ENCODE measurements at places on chromosomes 13 and 19.

- no peak for DNase-seq
These were observed 5.6 kb downstream of the ICAM5 start for GRCh38 chr19:10295305-10295846.

- no peak for DNase-seq
These were observed 1033.6 kb downstream of the SLITRK5 start for GRCh38 chr13:88704600-88705275.

- DNase-seq: no peak
These were observed 934.3 kb downstream of the DIAPH3 start for GRCh38 chr13:59229401-59229800.

- no peak for DNase-seq
These were observed 67.2 kb upstream of the GPR183 start for GRCh38 chr13:99374169-99374991.

GRCh38 chr19:58364146-58364545 is 1.6 kb upstream of the ZNF497 start:
- DNase-seq: no peak

DNA sequence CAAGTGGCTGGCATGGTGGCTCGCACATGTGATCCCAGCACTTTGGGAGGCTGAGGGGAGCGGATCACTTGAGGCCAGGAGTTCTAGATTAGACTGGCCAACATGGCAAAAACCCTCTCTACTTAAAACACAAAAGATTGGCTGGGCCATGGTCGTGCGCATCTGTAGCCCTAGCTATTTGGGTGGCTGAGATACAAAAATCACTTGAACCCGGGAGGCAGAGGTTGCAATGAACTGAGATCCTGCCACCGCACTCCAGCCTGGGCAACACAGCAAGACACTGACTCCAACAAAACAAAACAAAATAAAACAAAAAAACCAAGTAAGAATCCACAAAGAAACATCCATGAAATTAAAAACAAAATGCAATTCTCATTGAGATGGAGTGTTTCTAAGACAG is 630.6 kb downstream of the UQCRFS1 start:
- DNase-seq: no peak

DNA sequence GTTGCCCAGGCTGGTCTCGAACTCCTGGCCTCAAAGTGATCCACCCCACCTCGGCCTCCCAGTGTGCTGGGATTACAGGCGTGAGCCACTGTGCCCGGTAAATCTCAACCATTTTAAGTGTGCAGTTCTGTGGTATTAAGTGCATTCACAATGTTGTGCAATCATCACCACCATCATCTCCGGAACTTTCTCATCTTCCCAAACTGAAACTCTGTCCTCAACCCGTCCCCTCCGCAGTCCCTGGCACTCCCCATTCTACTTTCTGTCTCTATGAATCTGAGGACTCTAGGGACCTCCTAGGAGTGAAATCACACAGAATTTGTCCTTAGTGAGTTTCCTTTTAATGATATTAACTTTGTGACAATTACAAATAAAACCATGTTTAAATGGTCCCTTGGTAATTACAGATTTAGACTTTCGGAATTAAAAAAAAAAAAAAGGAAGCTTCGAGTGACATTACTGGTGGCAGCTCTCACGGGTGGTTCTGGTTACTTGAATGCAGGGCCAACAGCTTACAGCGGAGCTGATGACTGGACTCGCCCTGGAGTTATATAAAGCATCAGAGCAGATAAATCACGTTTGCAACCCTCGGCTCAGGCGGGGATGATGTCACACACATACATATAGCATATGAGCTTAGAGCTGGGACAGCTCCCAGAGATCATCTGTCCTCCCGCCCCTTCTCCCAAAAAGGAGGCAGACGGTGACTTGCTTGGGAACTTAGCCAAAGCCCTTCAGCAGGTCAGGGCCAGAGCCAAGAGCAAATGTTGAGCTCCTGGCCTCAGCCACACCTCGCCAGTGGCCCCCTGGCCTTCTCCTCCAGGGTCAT is 89.8 kb downstream of the ZNF557 start:
- no peak for DNase-seq

- DNase-seq: no peak
These were observed 511.5 kb downstream of the UQCRFS1 start for GRCh38 chr19:28701491-28701890.

- no peak for DNase-seq
These were observed 28.4 kb downstream of the KDM4B start for GRCh38 chr19:4997297-4997696.

- DNase-seq: no peak
These were observed 3.1 kb downstream of the XRCC1 start for GRCh38 chr19:43572171-43572588.

DNA sequence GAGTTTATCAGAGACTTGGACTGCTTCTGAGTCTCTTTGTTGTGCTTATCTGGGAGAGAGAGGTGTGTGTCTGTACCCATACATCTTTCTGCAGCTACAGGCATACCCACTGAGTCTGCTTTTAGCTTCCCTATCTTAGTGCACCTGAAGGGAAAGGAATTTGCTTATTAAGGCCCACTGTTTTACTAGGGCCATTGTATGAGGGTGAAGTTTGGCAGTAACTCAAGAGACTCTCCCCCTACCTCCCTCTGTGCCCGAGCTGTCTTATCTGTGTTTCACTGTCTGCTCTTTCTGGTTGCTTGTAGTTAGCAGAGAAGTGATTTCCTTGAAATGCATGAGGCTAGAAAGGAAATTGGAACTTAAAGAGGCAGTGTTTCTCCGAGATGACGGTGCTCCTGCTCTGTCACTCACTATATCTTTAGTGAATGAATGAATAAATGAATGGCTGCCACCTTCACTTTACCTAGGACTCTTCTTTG is 678 bp upstream of the CD33 start:
- DNase-seq: no peak

DNA sequence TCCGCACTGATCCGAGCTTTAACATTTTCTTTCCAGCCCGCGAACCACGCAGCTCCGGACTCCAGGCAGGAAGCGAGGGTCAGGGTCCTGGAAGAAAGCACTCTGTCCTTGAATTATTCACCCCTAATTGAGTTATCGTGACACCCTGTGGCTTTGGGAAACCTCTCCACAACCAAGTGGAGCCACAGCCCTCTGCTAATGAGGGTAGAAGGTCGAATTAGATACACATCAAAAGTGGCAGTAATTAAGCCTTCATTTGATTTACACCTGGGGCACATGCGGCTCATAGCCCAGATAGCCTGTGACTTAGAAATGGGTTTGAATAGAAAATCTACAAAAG is 15.9 kb upstream of the RNF17 start:
- no peak for DNase-seq

- no peak for DNase-seq
These were observed 20.9 kb downstream of the MAP2K2 start for GRCh38 chr19:4103080-4103433.

- no peak for DNase-seq
These were observed 117.7 kb downstream of the LHFPL6 start for GRCh38 chr13:39485314-39485700.

DNA sequence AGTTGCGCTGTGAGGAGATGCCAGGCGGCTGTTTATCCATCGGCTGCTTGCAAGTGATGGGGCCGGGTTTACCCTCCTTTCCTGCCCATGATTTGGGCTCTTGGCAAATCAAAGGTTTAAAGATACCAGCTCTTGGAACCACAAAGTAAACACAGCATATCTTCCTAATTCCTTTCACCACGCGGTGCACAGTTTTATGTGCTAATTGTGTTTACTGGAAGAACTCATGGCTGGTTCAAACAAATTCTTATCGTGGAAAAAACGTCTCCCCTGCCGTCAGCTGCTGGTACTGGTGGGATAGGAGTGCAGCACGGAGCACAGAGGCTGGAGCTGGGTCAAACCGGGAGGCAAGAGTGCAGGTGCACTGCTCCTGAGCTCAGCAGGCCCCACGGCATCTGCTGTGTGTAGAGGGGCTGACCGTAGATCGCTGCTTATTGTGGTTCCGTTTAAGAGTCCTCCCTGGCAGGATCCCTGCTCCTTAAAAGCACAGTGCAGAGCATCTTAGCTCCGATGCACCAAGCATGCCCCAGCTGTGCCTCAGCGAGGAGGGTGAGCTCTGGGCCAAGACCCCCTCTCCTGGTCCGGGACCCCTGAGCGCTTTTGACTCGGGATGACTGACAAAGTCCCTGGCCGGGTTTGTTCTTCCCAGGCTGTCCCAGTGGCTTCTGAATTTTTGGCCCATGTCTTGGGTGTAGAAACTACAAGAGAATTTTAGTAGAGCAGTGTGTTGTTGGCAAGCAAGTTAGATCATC is 51.3 kb upstream of the GAS6 start:
- no peak for DNase-seq

DNA sequence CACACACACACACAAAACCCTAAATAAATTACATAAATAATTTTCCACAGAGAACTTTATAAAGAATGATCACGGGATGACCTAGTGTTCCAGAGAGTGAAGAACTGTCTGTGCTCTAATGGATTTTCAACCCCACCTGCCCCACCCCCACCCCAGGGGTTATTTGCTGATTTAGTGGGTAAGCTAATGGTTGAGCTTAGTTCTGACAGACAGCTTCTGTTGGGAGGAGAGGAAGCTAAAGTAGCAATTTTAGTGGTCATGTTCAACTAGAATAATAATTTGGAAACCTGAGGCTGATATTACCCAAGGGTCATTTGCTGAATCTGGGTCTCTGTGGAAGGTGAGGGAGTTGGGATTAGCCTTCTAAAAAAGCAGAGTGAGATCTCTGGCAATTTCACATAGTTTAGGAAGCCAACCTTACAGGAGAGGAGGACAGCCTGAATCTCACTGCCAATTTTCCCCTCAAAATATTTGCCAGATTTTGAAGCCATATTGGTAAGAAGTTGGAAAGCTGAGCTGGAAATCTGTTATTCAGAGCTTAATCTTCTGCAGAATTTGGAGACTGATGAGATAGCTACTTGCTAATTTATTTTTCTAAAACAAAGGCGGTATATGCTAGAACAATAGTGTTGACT is 68.7 kb downstream of the POSTN start:
- DNase-seq: no peak

DNA sequence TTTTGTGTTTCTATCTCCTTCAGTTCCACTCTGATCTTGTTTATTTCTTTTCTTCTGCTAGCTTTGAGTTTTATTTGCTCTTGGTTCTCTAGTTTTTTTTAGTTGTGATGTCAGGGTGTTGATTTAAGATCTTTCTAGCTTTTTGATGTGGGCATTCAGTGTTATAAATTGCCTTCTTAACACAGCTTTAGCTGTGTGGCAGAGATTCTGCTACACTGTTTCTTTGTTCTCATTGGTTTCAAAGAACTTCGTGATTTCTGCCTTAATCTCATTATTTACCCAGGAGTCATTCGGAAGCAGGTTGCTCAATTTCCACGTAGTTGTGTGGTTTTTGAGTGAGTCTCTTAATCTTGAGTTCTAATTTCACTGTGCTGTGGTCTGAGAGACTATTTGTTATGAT is 251.7 kb upstream of the HTR2A start:
- no peak for DNase-seq

- DNase-seq: no peak
These were observed 62.0 kb downstream of the TEX29 start for GRCh38 chr13:111382411-111382810.

- DNase-seq: no peak
These were observed 109.6 kb upstream of the SERP2 start for GRCh38 chr13:44263751-44264620.

DNA sequence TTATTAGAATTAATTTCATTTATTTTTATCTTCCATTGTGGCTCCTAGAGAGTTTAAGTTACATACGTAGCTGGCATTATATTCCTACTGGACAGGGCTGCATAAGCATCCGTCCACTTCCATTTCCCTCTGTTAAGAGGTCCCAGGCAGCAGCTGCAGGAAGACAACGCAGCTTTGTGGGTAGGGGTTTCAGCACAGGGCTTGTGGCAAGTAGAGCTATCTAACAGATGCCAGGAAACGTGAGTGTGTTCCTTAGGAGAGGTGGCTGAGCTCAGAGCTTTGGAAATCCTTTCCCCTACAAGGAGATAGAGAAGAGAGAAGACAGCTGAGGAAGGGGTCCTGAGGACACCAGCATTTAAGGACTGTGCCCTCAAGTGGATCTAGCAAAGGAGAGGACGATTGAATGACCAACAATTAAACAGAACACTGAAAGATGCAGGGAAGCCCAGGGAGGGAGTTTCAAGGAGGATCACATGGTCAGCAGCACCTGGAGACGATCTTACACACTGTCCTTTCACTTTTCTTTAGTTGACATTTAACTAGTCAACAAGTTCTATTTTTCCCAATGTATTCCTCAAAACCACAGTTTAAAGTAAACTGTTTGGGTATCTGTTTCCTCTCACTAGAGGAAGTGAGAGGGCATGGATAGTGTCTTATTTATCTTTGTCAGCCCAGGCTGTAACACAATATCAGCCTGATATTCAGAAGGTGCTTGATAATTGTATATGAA is 2.3 kb upstream of the N4BP2L1 start:
- DNase-seq: no peak

DNA sequence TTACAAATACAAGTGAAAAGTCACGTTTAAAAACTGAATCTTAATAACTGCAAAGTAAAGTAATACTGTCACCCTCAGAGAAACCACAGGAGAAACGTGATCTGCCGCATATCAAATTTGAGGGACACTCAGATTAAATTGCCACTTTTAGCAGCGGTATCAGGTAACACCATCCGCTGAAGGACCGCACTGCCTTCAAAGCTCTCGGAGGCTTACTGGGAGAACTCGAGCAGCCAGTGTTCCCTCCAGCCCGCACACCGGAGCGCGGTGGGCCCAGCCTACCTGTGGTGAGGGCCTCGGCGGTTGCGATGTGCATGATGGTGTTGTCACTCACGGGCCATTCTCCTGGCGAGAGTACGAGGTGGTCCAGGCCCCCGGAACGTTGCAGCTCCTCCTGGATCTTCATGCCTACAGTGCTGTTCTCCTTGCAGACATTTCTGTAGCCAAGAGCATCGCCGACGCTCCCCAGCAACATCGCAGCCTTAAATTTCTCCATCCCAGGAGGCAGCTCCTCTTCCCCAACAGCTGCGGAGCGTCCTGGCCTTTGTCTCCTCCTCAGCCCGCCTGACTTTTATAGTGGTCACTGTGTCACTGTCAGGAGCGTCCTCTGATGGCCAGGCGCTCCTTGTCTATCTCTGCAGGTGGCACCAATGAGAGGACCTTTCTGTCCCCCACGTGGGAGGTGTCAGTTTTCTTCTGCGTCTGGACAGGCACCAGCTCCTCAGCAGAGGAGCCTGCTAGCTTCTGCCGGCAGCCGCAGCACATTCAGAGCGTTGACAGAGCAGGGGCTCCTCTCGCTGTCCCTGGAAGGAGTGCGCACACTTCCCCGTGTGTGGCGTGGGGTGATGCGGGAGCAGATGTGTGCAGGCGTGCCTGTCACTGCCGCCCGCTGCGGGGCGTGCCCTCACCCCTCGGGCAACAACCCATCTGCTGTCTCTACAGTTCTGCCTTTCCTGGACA is at the start of gene ADPRHL1:
TSS of gene ADPRHL1 (minus strand) at position 547 of the 960 bp plus-strand sequence. CDS start at position 496, 51 bp downstream.
- no peak for DNase-seq

- no peak for DNase-seq
These were observed 559 bp upstream of the SSBP4 start for GRCh38 chr19:18418483-18419194.
